Activated CD4-positive, alpha-beta T cell treated with anti-CD3 and anti-CD28 coated beads, Interleukin-2, amount 10 ng/mL, durations not matched to agents 24 days and 14 days (primary cell): ENCODE measurements at places on chromosomes 4 and X. TPM values are rescaled to one million over a fixed set of nuclear protein-coding genes. Genes with fewer than 3 reads are reported as not detected.

GRCh38 chr4:37825968-37826294 is 555 bp upstream of the PGM2 start:
- peak; percentile 73 for DNase-seq

The SSX3 gene
- not detected in 2 replicates for total RNA-seq

DNA sequence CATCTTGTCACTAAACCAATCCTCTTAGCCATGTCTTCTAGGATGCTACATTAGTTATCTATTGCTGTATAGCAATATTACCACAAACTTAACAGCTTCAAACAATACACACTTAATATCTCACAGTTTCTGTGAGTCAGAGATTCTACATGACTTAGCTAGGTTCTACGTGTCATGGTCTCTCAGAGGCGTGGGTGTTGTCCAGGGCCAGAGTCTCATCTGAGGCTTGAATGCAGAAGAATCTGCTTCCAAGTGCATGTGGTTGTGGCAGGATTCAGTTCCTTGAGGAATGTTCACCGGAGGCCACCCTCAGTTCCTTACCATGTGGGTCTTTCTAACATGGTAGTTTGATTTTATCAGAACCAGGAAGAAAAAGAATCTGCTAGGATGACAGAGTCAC is 26.4 kb downstream of the PPP1R2C start:
- no peak for DNase-seq

The INTU gene
- total RNA-seq, result not detected in 2 replicates

DNA sequence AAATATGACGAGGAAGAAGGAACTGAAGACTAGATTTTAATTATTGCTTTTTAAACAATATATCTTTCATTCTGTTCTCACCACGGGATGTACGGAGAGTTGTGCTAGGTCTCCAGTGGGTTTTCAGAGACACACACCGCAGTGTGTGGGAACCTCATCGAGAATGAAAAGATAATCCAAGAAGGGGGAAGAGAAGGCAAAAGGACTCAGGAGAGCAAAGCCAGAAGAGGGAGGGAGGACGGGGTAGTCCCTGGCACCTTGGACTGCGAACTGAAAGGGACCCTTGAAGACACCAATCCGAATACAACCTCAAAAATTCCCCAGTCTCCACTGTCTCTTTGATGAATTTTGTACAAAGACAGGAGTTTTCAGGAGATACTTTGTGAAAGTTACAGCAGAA is 932 bp upstream of the LEF1 start:
- DNase-seq, result no peak

- no peak for DNase-seq
Measured at GRCh38 chr4:22187203-22187820, 238.7 kb upstream of the KCNIP4 start.

DNA sequence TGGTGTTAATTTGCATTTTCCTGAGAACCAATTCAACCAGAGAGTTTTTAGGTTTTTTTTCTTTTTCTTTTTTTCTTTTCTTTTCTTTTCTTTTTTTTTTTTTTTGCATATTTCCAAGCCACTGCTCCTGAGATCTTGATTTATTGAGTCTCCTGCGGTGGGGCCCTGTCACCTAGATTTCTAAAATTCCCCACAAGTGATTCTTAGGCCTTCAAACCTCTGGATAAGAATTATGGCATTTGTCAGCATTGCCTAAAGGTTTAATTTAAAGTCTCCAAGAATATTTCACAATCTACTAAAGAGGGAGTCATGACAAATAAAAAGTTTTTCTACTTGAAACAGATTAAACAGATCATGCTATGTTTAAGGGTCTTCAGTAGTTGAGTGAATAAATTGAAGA is 84.9 kb downstream of the GAB1 start:
- no peak for DNase-seq

The SMIM43 gene
- not detected in 2 replicates for total RNA-seq

DNA sequence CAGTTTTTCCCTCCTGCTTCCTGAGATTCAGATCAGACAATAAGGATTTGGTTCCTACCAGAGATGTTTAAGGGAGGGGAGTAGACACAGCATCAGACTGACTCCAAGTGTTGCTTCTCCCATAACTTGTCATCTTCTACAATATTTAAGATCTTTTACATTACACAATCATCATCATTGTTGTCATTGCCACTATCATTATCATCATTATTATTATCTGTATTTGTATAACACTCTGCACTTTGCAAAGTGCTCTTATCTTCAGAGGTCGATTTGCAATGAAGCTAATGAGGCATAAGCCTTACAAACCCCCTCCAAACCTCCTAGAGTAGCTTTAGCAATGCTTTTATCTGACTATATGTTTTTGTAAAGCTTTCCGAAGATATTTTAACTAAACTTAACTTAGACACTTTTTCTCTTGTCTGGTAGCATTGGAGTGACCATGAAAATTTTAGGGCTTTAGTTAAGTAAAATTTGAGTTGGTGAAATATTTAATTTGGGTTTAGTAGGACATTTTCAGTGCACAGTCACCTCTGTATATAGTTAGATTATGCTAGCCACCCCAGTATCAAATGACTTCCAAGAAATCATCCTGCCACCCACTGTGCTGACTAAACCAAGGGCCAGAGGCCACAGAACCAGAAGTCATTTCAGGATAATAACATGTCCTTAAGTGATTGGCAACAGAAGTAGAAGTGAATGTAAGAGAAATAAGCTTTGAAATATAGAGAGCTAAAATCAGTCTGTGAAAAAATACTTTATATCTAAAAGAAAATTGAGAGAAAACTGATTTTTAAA is 124.2 kb upstream of the NRK start:
- no peak for DNase-seq

The CFI gene
- not detected in 2 replicates for total RNA-seq

The FRYL gene
- total RNA-seq, result 62.0 and 66.0 TPM in 2 replicates

DNA sequence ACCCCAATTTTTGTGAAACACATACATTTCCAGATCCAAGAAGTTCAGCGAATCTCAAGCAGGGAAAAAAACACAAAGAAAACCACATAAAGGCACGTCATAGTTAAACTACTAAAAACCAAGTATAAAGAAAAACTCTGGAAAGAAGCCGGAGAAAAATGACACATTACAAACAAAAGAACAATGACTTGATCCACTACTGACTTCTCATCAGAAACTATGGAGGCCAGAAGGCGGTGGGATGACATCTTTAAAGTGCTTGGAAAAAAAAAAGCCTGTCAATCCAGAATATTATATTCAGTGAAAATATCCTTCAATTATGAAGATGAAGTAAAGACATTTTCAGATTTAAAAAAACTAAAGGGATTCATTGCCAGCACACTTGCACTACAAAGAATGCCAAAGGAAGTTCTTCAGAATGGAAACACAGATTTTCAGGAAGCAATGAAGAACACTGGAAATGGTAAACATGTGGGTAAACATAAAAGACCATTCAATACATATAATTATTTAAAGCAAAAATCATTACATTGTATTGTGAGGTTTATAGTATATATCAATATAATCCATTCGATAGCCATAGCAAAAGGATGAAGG is 32.6 kb upstream of the PPP2R2C start:
- DNase-seq, result no peak

The STAP1 gene
- 15.0 and 15.6 TPM in 2 replicates for total RNA-seq

The SHROOM3 gene
- 0.02 and 0.05 TPM in 2 replicates for total RNA-seq

DNA sequence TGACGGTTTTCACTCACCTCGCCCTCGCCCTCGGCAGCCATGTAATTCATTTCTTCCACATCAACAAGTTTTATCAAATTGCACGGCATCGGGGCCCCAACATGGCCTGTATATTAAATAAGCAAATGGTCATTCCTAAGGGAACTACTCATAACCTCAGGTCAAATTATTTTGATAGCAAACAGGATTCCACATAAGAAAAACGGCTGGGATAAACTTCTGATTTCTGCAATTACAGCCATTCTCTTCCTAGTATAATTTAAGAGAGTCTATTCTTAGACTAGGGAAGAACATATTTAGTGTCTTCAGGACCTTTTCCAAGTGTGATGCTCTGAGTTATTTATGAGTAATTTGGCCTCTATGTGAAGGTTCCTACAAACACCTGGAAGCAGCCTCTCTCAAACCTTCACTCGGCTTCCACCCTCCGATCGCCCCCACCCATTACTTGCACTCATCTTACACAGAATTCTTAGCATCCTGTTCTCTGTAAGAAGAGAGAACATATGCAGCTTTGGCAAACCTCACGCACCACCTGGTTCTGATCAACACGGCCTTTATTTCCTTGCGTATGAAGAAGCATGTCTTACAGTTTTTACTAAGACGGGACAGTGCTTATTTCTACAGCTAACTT is 29.4 kb upstream of the CENPU start:
- DNase-seq, result no peak

The FGB gene
- not detected in 2 replicates for total RNA-seq

DNA sequence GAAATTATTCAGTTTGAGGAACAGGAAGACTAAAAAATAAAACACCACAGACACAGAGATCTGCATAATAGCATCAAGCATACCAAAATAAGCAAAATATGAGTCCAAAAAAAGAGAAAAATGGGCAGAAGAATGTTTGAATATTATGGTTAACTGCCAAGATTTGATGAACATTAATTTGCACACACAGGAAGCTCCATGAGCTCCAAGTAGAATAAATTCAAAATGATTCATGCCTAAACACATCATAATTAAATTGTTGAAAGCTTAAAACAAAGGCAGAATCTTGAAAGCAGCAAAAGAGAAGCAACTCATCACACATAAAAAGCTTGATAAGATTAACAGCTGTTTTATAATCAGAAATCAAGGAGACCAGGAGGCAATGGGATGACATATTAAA is 156.6 kb upstream of the ARSJ start:
- no peak for DNase-seq
